Nucleus accumbens (tissue), 56 donors: ENCODE measurements at places on chromosomes 1 and 21.

DNA sequence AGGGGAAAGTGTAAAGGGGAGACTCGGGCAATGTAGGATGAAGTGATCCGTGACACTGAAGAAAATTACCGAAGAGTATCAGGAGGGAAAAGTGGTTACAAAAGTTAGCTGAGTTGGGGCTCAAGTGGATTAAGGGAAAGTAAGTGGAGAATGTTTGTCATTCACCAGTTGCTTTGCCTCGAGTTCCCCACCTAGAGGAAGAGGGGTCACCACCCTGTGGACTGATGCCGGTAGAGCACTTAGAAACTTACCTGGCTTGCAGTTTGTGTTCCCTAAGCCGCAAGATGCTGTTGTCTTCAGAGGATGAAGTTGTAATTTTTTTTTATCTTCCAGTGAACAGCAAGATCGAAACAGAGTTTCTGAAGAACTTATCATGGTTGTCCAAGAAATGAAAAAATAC lies 1.0 kb downstream of the PER3 start:
- DNase-seq, result no peak

DNA sequence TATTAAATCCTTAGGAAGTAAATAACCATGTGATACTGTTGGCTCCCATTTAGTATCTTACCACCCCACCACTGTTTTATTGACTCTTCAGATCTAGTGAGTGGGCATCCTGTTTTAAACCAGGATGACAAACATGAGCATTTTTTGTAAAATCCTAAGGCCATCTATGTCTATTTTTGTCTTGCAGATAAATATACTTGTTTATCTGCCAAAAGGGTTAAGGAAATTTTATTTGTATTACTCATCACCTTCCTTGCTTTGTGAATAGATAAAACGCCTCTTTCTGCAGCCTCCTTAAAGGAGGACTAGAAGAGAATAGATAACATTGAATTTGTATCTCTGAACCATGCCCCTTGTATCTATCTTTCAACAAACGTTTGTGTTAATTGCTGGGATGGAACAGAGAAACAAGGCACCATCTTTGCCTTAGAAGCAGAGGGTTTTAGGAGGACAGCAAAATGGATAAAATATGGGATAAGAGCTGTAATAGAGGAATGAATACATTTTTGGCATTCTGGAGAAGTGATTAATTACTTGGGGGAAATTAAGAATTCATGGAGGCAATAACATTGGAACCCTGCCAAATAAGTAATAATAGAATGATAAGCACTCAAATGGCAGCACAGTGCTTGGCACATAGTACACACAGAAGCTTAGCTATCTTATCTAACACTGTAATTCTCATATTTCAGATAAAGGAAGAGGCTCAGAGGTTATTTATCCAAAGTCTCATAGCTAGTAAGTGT lies 14.7 kb downstream of the YTHDF2 start:
- no peak for DNase-seq

DNA sequence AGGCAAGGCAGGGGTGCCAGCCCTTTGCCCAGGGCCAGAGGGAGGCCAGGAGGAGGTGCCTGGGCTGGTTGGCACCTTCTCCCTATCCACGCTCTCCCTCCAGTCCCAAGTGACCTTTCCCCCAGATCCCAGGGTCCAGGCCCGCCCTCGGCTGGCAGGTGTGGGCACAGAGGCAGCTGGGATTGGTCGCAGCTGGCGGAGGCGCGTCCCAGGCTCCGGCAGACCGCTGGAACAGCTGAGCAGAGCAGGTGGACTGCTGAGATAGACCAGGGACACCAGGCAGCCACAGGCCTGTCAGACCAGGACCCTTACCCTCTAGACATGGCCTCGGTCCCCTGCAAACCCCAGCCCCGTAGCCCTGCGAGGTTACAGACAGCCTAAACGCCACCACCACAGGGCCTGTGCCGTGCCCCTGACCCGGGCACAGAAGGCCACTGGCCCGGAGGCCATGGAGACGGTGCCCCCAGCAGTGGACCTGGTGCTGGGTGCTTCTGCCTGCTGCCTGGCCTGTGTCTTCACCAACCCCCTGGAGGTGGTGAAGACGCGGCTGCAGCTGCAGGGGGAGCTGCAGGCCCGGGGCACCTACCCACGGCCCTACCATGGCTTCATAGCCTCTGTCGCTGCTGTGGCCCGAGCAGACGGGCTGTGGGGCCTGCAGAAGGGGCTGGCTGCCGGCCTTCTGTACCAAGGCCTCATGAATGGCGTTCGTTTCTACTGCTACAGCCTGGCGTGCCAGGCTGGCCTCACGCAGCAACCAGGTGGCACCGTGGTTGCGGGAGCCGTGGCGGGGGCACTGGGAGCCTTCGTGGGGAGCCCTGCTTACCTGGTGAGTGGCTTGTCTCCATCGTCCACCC lies at the start of gene SLC25A34:
SLC25A34 (plus strand) TSS at position 221 of the 854 bp plus-strand sequence; CDS start at position 449, 228 bp downstream.
- DNase-seq, result peak; percentile 9

DNA sequence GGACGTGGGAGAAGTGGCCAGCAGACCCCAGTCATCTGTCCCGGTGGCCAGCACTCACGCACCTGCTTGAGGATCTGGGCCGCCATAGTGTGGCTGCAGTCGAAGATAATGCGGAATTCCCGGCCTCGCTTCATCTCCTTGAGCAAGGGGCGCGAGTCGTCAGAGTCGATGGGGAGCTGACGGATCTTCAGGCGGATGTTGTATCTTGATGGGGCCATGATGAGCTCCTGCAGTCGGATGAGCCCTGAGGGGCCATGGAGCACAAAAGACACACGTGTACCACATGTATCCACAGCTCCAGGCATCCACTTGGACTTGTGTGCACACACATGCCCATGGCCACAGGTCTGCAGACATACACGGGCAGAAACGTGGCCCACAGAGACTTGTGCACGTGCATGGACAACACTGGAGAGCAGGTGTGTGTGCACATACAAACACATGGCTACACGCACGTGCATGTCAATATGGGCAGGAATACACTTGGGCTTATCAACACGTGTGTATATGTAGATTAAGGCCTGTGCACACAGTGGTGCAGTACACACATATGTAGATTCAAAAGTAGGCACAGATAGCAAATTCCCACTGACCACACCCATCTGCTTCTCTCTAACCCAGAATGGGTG lies 162.1 kb downstream of the GRIK3 start:
- no peak for DNase-seq

DNA sequence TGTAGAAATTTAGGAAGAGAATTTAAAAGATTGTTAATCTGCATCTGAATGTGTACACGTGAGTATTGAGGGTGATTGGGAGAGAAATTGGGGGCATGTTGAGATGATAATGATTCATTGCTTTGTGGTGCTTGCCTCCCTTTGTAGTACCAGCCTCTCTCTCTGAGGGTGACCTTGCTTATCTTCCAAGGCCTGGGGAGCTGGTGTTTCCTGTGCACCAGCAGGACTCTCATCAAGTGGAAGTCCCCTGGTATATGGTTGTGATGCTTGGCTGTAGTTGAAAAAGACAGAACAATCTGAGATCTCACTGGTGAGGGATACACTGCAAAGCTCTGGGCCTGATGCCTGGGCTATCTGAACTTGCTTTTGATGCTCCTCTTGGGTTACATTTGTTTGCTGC lies 4.0 kb downstream of the TCHHL1 start:
- no peak for DNase-seq

GRCh38 chr1:209565759-209566678 lies 17.5 kb upstream of the CAMK1G start:
- peak; percentile 30 for DNase-seq

DNA sequence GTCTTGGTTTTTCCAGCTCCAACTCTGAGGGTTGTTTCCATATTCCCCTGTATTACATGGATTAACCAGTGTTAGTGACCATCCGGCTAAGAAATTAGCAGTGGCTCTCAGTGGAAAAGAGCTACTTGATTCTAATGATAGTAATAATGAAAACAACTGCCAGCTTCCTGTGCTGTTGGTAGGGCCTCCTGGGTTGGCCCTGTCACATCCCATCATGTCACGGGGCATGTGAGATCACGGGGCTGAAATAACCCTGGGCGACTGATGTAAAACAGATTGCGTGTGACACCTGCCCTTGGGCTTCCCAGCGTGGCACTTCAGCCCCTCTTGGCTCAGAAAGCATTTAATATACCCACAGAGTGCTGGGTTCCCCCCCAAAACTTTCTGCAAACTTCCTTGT lies 149.0 kb downstream of the ROR1 start:
- no peak for DNase-seq

GRCh38 chr1:244735404-244735803 lies 82.5 kb downstream of the DESI2 start:
- DNase-seq, result no peak

- no peak for DNase-seq
Observed at GRCh38 chr21:38993561-38993960, 187.8 kb downstream of the ETS2 start.

- no peak for DNase-seq
Observed at GRCh38 chr21:43337901-43338655, 88.9 kb downstream of the SIK1 start.

GRCh38 chr1:2944705-2945104 lies 76.6 kb upstream of the ACTRT2 start:
- no peak for DNase-seq

- DNase-seq, result no peak
Observed at GRCh38 chr21:29571949-29572348, 273.2 kb downstream of the BACH1 start.
